ENCODE measurements at places on chromosomes 2 and 18.

- no peak for DNase-seq
These were observed 13.3 kb downstream of the BCL2L11 start for GRCh38 chr2:111134055-111134454.

GRCh38 chr2:128797533-128797932 lies 478.9 kb upstream of the HS6ST1 start:
- no peak for DNase-seq

DNA sequence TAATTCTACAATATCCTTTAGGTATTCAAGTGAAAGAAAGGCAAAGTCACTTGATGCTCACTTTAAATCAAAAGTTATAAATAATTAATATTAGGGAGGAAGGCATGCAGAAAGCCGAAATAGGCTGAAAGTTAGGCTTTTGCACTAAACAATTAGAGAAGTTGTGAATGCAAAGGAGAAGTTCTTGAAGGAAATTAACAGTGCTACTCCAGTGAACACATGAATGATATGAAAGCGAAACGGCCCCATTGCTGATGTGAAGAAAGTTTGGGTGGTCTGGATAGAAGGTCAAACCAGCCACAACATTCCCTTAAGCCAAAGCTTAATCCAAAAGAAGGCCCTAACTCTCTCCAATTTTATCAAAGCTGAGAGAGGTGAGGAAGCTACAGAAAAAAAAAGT lies 103.1 kb upstream of the CXCR4 start:
- no peak for DNase-seq

DNA sequence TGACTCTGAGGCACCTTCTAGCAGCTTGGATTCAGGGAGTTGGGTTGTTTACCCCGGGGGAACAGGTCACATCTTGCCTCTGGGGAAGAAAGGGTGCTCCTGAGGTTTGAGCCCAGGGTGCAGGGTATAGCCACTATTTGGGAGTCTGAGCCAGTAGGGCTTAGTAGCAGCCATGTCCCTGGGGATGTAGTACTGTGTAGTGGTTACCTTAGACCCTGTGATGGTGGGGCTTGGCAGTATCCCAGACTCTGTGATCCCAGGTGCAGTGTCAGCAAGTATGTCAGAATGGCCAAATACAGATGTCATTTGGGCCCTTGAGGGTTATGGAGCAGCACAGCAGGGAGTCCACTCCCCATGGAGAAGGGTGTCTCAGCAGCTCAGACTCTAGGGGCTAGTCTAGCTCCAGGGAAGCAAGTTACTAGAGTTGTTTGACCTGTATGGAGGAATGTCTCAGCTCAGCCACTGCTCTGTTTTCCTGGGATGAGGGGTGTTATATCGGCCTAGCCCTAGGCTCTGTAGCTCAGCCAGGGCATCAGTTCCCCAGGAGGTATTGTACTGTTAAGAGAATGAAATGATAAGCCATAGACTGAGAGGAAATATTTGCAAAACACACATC lies 151.3 kb downstream of the UBR3 start:
- DNase-seq: no peak

DNA sequence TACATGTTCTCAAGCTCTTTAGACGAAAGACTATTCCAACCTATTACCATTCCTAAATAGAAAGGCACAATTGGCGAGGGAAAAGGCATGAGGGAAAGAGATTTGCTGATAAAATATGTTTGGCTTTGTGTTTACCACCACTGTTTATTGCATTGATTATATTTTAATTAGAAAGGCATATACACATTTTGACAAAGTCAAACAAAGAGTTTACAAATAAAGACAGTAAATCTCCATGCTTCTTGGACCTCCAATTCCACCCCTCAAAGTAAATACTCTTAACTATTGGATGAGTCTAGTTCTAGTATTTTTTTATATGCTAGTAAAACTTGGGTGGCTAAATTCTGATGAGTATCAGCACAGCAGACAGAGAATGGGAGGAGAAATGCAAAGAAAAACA lies 521.4 kb downstream of the FBXO15 start:
- no peak for DNase-seq

DNA sequence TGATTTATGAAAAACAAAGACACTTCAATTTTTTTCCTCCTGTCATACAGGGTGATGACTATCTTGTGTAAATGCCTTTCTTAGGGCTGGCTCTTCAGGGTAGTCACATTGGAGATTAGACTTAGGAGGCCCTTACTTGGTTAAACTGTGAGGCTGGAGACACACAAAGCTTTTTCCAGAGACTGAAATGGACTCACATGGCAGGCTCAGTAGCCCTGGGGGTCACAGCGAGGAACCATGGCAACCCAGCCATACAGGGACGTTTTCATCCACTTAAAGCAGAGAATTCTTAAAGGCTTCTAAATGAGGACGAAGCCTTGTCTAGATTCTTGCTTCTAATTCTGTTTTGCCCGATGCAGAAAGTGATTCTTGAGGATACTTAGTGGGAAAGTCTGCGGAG lies 57.3 kb upstream of the ZDBF2 start:
- DNase-seq: no peak

GRCh38 chr2:56014046-56014730 lies 90.6 kb upstream of the EFEMP1 start:
- no peak for DNase-seq

DNA sequence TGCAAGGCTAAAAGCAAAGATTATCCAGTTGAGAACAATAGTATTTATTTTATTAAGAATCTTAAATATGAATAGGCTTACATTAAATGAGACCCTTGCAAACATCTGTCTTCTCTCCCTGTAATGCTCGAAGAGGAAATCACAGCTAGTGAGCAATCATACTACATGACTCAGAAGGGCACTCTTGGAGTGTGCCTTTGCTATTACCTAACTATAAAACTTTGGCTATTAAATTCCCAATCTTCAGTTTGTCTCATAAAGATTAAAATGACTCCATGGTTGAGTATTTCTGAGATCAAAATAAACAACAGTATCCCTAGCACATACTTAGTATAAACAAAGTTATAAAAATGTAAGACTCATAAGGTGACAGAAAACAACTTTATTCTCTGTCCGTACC lies 296.9 kb downstream of the KCNJ3 start:
- no peak for DNase-seq

- DNase-seq: no peak
These were observed 547.7 kb upstream of the ZEB2 start for GRCh38 chr2:145067549-145068030.

- no peak for DNase-seq
These were observed 296.5 kb upstream of the THSD7B start for GRCh38 chr2:136468799-136469369.

DNA sequence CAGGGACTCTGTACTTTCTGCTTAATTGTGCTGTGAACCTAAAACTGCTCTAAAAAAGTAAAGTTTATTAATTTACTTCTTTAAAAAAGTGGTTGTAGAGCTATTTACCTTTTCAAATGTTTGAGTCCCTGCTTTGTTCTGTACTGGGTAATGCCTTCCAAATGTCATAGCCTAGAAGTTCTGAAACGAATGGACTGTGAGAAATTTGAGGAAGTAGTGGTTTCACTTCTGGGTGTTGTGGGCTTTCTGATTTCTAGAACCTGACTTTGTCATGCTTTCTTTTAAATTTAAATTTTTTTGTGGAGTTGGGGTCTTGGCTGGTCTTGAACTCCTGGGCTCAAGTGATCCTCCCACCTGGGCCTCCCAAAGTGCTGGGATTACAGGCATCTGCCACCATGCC lies 44.6 kb downstream of the SMAD4 start:
- peak; percentile 27 for DNase-seq

DNA sequence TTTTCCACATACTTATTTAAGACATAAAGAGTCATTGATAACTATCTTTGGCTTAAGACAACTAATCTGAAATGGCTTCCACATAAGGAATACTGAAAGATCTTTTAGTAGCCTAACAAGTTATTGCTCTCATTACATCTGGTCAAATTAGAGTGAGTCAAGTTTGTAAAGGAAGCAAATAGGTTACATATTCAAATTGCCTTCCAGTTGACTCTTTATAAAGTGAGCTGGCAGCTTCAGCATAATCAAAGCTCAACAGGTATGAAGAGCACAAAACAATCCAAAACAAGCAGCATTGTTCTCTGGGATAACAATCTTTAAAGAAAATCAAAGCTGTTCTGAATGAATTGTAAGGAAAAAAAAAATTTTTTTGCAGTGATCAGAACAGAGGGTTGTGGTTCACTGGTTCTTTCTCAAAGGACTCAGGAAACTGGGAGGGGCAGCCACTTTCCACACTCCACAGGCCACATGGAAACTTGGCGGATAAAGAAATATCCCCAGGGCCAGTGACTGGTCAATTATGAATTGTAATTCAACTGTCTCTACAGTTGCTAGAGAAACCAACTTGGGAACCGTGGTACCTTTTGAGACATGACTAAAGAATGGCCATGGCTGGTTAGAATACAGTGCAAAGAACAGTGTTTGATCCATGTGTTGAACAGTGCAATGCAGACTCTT lies 369.3 kb upstream of the KCNH7 start:
- no peak for DNase-seq

- no peak for DNase-seq
These were observed 9.0 kb upstream of the NRP2 start for GRCh38 chr2:205673312-205673711.

DNA sequence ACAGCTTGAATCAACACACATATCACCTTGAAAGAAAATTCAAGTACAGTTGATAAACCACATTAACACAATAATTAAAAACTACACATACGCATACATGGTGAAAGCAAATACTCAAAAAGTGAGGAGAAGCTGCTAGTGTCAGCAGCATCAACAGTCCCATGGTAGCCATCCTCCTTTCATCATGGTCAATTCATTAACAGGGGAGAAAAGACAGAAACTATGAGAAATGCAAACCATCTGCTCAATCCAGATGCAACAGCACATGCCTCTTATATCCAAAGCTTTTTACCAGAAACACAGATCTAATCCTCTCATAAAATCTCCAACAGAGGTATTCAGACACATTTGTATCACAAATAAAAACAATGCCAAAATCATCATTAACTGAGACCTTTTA lies 81.9 kb upstream of the CHRNA1 start:
- no peak for DNase-seq

GRCh38 chr2:40741532-40741931 lies 289.6 kb upstream of the SLC8A1 start:
- DNase-seq: no peak
